ENCODE measurements at places on chromosomes 12 and 14.
A peak's percentile ranks its signal among the peaks of the same experiment; 100 is the strongest.

DNA sequence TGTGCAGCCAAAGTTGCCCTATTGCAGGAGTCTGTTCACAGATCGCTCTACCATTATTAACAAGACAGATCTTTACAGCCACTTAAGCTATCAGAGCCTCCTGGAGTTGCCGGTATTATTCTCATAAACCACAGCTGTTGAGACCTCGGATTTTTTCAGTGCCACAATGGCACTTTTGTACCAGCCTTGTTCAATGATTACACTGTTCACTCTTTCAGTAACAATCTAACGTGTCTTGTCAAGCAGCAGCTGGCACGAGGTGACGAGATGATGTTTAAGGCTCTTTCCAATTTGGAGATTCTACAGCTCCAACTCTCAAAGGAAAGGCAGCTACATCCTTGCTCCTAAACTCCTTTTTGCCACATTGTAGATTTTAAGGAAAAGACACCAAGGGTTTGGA, 30.7 kb downstream of the LRIG3 start:
- no peak for DNase-seq

DNA sequence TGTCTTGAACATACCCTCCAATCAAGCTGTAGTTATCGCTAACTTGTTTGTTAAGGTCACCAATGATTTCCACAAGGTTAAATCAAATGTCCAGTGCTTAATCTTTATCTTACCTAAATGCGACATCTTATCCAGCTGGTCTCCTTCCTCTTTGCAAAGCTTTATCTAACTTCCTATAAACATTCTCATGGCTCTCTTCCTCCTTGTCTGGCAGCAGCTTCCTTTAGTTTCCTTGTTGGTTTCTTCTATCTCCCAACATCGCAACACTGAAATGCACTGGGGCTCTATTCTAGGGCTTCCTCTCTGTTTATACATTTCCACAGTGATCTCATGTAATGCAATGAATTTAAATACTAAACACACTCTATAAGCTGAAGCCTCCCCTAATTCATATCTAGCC, 28.7 kb downstream of the UBE2N start:
- no peak for DNase-seq

DNA sequence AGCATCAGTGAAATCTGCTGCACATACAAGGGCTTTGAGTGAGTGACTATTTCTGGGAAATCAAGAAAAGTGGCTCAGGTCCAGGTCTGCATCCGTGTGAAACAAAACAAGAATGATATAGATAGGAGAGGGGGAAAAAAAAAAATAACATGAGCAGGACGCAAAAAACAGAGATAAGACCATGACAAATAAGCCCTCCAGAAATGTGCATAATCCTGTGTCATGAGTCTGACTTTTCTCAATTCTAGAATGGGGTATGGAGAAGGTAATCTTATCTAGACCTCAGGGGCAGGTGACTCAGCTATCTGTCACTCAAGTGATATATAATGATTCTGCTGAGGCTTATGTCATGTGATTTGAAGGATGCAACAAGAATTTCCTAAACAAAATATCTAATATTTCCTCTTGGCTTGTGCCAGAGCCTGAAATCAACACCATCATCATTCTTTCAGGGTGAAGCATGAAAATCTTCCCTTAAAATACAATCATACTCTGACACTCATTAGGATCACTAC, 250.0 kb downstream of the PHLDA1 start:
- DNase-seq: peak; percentile 57

- no peak for DNase-seq
Measured at GRCh38 chr12:5493018-5493417, 61.1 kb downstream of the NTF3 start.

GRCh38 chr12:3046441-3047200, 30.6 kb upstream of the TSPAN9 start:
- no peak for DNase-seq

GRCh38 chr14:47526591-47527244, 148.7 kb downstream of the MDGA2 start:
- no peak for DNase-seq

GRCh38 chr12:52829986-52830770, 3.9 kb downstream of the KRT79 start:
- no peak for DNase-seq

- no peak for DNase-seq
Measured at GRCh38 chr14:92994942-92995341, 72.0 kb downstream of the CHGA start.

- DNase-seq: peak; percentile 34
Measured at GRCh38 chr14:53865711-53866110, 90.9 kb downstream of the BMP4 start.

- DNase-seq: no peak
Measured at GRCh38 chr12:116959845-116960514, 49.2 kb downstream of the FBXW8 start.

GRCh38 chr14:24784981-24785380, 151.0 kb upstream of the GZMB start:
- no peak for DNase-seq

- peak; percentile 75 for DNase-seq
Measured at GRCh38 chr12:14393751-14394150, 28.3 kb downstream of the ATF7IP start.

DNA sequence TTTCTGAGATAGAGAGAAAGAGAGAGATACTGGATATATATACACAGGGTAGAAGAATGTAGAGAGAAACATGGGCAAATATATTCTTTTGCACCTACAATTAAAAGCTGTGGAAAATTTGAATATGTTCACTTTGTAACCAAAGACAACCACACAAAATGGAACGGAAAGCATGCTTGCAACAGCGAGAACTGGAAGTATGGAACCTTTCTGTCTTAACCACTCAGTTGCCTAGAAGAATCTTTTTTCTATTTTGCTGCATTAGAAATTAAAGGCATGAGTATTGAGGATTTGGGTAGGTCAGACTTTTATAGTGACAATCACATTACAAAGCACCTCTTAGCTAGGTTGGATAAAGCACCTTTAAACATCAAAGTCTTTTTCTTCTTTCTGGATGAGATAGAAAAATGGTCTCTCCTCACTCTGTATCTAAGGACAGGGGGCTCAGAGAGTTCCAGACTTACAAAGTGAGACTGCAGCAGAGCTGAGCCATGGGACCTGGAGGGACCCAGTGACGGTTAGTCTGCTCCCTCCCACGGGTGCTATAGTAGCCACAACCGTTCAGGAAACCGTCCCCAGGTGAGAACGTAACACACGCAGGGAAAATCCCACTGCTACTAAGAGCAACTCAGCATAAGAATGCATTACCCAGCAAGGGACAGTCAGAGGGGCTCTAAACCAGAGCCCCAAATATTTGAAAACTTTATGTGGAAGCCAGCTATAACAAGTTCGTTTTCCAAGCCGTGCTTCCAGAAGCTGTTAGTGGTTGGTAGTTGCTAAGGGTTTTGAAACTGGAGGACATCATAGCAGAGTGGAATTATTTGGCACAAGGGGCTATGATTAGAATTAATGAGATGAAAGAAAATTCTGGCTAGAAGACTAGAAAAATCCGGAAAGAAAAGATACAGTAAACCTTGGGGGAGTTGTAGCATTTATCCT, 97.1 kb downstream of the DAD1 start:
- no peak for DNase-seq

- DNase-seq: peak; percentile 62
Measured at GRCh38 chr12:104698871-104699270, 242.1 kb downstream of the CHST11 start.

DNA sequence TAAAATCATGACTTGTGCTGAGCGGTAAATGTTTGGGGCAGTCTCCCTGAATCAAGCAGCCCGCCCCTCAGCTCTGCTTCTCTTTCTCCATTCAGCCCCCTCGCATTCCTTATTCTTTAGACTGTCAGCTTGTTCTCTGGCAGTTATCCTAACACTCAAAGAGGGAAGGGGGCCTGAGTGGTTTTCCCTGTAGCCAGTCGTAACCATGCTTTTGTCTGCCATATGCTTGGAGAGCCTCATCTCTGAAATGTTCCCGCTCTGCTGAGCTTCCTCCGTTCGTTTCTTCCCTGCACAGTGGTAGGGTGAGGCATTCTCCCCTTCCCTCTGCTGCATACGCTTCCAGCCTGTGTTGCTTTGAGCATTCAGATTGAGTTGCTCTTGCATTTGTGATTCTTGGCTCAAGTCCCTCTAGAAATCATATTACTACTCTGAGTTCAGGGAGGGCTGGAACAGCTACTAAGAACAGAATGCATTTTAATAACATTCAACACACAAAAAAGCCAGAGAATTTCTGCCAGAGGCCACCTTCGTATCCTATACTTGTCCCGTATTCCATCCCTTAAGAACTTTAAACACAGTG, 119.7 kb downstream of the FBXL14 start:
- peak; percentile 96 for DNase-seq

DNA sequence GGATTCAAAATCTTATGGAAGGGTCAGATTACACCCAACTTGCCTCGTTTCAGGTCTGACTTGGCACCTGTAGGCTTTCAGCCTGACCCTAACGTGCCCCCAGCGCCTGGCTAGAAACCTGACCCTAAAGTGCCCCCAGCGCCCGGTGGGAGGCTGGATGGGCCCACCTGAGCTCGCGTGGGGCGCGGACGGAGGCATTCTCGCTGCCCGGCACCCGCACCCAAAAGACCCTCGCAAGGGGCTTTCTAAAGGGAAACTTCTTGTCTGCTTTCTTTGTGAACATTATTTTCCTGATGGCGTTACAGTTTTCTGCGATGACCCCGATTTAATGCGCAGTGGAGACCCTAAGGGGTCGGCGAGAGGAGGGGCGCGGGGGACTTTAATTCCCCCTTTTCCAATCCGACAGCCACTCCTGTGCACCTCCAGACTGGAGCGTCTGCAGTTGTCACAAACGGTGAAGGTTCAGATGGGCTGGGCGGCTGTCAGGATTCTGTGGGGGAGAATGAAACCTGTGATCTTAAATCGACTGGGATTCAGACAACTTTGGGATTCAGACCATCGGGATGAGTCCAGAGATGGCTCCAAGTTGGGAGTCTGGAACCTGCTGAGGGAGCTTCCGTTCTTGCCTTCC, 751 bp upstream of the HRK start:
- DNase-seq: no peak

- DNase-seq: no peak
Measured at GRCh38 chr14:100717386-100717785, 9.3 kb upstream of the DLK1 start.

GRCh38 chr14:76488551-76488950, 112.6 kb downstream of the ESRRB start:
- DNase-seq: no peak

- peak; percentile 79 for DNase-seq
Measured at GRCh38 chr12:121580959-121581685, at the start of gene KDM2B. Gene KDM2B, minus strand, starts transcription at chr12:121581023. Its CDS starts 112 bp downstream, at chr12:121580911.

DNA sequence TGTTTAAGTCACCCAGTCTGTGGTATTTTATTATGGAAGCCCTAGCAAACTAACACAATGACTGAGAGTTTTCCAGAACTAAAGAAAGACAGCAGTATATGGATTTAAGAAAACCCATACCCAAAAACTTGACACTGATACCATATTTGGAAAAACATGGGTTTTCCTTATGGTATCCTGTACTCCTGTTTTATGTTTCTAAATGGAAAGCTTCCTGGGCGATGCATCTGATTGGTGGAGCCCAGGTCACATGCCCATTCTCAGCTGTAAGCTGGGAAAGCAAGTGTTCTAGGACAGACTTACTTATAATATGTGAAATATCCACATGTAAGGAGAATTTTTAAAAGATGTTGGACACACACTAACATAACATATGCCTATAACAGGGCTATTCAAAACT, 4.5 kb upstream of the RNASE4 start:
- DNase-seq: peak; percentile 53

DNA sequence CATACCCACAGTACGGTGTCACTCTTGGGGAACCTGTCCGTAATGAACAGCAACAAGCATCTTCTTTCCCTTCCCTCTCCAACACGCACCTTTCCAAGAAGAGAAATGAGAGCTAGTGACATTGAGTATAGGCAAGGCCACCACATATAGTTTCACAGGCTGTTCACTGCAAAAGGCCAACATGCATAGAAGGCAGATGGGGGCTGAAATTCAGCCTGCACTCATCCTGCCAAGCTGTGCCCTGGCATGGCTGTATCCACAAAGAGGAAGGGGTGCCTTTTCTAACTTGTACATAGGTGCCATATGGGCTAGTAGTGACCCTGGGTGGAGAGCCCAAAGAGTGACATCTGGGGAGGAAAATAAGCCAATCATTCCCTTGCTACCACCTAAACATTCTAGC, 169.6 kb downstream of the ZFP36L1 start:
- no peak for DNase-seq

- DNase-seq: peak; percentile 41
Measured at GRCh38 chr14:35576260-35576659, 42.3 kb downstream of the INSM2 start.

DNA sequence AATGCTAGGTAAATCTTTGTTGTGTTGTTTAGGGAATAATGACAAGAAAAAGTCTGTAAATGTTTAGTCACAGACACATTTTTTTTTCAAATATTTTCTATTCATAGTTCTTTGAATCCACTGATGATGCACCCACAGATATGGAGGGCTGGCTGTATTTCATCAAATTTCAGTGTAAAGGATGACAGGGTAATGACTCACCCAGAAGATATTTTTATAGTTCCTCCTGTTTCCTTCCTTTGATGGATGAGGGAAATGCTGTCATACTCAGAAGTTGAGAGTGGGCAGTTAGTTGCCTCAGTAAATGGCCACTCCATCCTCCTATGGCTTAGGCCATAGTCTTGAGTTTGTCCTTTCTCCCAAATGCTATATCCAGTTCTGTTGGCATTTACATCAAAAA, 76.9 kb upstream of the REP15 start:
- DNase-seq: peak; percentile 78

- no peak for DNase-seq
Measured at GRCh38 chr14:35556548-35556947, 22.6 kb downstream of the INSM2 start.

Measured in cardiac fibroblast (primary cell).